H9 (cell line): ENCODE measurements at places on chromosomes 5 and 9.

DNA sequence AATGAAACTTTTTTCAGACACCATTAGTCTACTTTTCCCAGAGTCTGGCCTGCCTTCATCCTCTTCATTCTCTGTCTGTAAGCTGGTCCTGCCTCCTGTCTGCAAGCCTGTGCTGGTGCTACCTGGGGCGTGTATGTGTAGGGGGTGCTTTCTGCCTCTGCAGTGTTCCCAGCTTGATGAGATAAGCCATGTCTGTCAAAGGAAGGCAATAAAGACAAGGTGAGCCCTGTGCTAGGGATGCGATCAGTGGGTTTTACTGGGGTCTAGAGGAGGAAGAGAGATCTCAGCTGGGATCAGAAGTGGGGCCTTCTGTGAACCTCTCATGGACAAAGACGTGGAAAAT lies 78.0 kb upstream of the TGFBR1 start:
- H3K4me1 ChIP-seq, result no peaks in the 10 kb centered on the region
- no peaks in the 10 kb centered on the region for H3K36me3 ChIP-seq
- no peak for DNase-seq
- H3K27ac ChIP-seq, result no peak overlapping the region
- no peak overlapping the region for H3K4me3 ChIP-seq
- H3K27me3 ChIP-seq, result no peaks in the 10 kb centered on the region

GRCh38 chr9:89594811-89595550 lies 9.8 kb upstream of the GADD45G start:
- no peak overlapping the region for H3K4me3 ChIP-seq
- DNase-seq, result no peak
- no peak overlapping the region for H3K27ac ChIP-seq
- H3K27me3 ChIP-seq, result no peaks in the 10 kb centered on the region
- peaks cover 3% of the 10 kb centered on the region for H3K4me1 ChIP-seq
- H3K36me3 ChIP-seq, result no peaks in the 10 kb centered on the region

DNA sequence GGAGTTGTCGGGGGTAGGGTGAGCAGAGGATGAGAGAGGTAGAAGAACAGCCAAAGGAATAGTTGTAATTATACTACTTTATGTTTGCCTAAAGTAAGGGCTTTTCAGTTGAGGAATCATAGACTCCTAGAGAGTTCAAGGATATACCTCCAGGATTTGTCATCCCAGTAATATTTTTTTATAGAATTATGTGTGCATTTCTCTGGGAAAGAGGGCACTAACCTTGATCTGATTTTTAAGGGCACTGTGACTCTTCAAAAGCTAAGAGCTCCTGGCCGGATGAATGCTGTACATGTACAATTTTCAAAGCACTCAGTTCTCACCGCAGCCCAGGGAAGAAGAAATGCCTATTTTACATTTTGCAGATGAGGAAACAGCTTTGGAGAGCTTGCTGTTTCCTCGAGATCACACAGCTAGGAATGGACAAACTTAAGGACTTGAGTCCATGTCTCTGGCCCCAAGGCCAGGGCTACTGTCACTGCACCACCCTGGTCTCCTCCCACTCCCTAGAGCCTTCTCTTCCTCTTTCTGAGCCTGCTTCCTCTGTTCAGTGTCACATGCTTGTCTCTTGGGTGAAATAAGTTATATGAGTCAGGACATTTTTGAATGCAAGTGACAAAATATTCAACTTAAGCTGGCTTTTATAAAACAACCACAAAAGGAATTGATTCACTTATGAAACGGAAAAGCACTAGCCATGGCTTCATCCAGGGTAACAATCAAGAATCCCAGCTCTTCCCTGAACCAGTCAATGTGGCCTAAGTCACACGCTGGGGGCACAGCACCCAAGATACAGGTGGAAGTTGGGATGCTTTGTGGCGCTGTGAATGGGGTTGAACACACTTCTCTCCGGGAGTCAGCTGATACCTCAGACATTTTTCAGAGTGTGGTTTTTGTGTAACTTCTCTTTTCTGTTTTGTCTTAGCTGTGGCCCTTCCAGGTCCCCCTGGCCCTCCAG lies 45.7 kb upstream of the TGFBR1 start:
- H3K4me3 ChIP-seq, result no peak overlapping the region
- H3K27ac ChIP-seq, result no peak overlapping the region
- no peaks in the 10 kb centered on the region for H3K36me3 ChIP-seq
- H3K4me1 ChIP-seq, result no peaks in the 10 kb centered on the region
- DNase-seq, result no peak
- no peaks in the 10 kb centered on the region for H3K27me3 ChIP-seq

GRCh38 chr5:174139623-174140022 lies 94.1 kb downstream of the NSG2 start:
- no peak overlapping the region for H3K4me3 ChIP-seq
- no peak overlapping the region for H3K27ac ChIP-seq
- no peak for DNase-seq
- H3K4me1 ChIP-seq, result no peaks in the 10 kb centered on the region
- no peaks in the 10 kb centered on the region for H3K27me3 ChIP-seq

DNA sequence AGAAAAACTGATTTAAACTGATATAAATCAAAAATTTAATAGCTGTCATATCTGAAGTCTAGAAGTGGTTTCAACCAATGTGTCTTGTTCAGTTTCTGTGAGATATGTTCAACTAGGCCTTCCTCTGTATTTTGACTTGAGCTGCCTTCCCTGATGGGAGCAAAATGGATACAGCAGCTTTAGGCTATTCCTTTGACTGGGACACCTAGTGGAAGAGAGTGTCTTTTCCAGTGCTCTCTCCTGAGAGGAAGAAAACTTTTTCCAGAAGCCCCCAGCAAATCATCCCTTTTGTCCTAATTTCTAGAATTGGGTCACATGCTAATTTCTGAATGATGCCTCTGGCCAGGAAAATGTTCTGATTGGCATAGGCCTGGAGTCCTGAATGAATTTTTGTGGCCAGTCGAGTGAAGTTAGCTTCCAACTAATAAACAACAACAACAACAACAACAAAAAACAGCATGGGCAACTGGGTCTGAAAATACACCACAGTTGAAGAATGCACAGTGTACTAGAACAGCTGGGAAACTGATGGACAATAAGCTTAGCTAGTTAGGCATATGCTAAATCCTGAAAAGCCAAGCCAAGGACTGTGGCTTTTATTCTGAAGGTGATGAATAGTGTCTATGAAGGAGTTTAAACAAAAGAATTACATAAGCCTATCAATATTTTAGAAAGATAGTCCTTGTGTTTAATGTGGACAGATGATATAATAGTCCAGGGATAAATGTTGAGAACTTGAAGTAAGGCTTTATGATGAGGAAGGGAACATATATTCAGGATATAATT lies 125.7 kb downstream of the FBN2 start:
- no peak overlapping the region for H3K27ac ChIP-seq
- no peaks in the 10 kb centered on the region; the same call in 1 of the 2 replicates for H3K36me3 ChIP-seq
- H3K4me3 ChIP-seq, result no peak overlapping the region
- no peaks in the 10 kb centered on the region for H3K27me3 ChIP-seq
- no peak for DNase-seq

DNA sequence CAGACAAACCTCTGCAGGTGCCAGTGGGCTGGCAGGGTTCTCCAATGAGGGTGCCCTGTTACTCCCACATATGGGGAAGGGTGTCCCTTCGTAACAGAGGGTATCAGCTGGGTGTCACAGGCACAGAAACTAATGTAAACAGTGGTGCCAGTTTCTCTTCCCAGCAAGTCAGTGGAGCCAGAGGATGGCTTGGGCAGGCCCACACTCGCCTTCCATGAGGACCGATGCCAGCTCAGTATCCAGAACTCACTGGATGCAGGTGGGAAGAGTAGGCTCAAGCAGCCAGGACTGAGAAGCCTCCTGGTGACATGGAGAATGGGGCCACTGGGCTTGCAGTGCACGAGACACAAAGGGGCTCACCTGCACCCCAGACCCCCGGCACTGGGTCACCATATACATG lies 30.4 kb downstream of the FSTL4 start:
- no peak overlapping the region for H3K4me3 ChIP-seq
- no peak overlapping the region for H3K27ac ChIP-seq
- no peaks in the 10 kb centered on the region for H3K27me3 ChIP-seq
- DNase-seq, result no peak
- H3K36me3 ChIP-seq, result peaks cover 6% of the 10 kb centered on the region

- no peak overlapping the region for H3K27ac ChIP-seq
- H3K4me3 ChIP-seq, result no peak overlapping the region
- DNase-seq, result peak; percentile 56
- no peaks in the 10 kb centered on the region; the same call in 1 of the 2 replicates for H3K27me3 ChIP-seq
- H3K4me1 ChIP-seq, result peaks cover 4% of the 10 kb centered on the region; the same call in 1 of the 2 replicates
Measured at GRCh38 chr5:138082033-138082432, 1.8 kb upstream of the WNT8A start.
